Stimulated activated CD4-positive, alpha-beta T cell treated with anti-CD3 and anti-CD28 coated beads, Interleukin-1b, Interleukin-23, amount 100 ng/mL, for 1 hour (primary cell): ENCODE measurements at places on chromosomes 7 and 10.

DNA sequence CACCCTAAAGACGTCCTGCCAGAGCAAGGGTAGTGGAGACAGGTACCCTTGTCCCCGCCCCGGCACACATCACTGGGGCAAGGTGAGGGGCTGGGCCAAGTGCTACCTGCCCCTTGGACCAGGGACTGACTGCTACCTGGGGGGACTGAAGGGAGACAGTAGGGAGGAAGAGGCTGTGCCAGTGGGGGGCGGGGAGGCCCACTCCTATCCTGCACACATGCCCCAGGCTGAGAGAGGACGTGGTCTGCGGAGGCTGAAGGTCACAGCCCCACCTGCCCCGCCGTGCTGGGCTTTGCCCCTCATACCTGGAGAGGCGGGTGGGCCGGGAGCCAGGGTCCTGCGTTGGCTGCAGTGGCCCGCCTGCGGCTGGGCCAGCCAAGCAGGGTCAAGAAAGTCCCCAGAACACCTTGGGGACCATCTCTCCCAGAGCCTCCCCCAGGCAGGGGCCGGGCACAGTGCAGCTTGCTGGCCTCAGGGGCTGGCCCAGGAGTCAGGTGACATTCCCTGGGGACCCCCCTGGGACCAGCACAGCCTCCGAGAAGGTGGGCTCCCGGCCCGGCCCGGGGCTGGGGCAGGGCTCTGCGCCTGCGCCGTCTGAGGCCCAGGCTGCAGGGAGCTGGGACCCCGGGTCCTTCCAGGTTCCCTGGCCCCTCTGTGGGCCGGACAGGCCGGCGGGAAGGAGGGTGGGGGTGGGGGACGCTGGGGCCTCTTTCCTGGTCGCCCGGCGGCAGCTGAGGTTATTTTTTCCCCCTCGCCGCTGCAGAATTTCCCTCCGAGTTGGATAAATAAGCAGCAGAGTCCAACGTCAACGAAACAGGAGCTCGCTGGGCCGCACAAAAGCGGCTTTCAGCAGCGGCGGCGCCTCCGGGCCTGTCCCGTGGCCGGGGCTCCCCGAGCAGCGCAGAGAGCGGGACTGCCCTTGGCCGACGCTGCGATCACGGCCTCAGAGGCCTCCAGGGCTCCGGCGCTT lies 9.8 kb upstream of the FZD9 start:
- DNase-seq: no peak

GRCh38 chr10:95394161-95394880 lies 103.5 kb upstream of the PDLIM1 start:
- DNase-seq: no peak

DNA sequence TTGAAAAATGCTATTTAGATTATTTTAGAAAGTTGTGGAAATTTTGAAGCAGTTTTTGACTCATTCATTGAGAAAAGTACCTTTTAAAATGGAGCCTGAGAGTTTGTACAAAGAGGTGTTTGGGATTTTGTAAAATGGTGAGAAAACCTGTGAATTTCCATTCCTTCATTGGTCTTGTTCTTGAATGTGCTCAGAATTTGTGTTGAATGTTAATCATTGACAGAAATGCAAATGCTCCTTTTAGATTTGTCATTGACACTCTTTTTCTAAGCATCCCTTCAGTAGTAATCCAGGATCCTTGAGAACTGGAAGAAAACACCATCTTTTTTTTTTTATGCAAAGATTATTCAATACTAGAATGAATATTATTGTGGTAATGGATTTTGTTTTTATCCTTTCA lies 74.8 kb downstream of the LCOR start:
- DNase-seq: no peak

DNA sequence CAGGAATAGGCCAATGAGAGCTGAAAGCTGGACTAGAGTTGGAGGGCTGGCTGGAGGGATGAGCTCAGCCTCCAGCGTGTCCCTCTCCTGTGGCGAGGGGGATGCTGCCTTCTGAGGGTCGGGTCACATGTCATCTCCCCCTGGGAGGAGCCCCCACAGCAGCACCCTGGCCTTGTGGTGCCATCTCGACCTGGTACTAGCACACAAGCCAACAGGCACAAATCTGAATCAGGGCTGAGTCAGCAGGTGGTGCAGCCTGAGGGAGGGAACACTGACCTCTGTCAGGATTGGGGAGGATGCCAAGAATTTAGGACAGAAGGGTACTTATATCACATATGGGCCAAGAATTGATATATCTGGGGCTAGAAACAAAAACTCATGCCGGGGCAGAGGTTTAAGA lies 280.4 kb downstream of the CELF2 start:
- no peak for DNase-seq
